ENCODE measurements at places on chromosomes 4 and X.

GRCh38 chrX:14027511-14028019, 2.1 kb downstream of the GEMIN8 start:
- peak; percentile 51 for DNase-seq

GRCh38 chr4:33831442-33832066, 2412.8 kb downstream of the ARAP2 start:
- DNase-seq, result no peak

DNA sequence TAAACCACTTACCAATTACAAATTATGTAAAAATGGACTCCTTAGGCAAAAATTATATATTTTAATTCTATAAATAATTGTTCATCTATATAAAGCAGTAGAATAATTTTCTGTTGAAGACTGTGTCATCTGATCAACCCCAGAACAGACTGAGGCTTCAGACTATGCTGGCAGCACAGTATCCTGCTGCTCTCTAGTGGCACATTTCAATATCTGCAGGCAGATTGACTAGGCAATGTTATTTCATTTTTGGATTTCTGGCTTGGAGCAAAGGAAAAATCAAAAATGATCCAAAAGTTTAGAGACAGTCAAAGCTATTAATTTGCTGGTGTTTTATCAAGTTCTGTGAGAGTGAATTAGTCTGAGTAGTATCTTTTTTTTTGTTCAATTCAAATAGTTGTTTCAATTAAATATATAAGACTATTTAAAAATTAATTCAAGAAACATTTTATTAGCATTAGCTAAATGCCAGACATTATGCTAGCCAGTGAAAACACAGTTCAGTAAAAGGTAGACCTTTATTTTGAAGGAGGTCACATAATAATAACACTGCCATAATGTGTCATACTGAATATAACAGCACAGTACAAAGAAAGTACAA, 21.3 kb upstream of the SULT1E1 start:
- peak; percentile 66 for DNase-seq

GRCh38 chr4:83821493-83821892, 285.6 kb downstream of the GPAT3 start:
- DNase-seq, result no peak

- DNase-seq, result no peak
Observed at GRCh38 chrX:29876733-29877132, 338.6 kb upstream of the MAGEB2 start.

DNA sequence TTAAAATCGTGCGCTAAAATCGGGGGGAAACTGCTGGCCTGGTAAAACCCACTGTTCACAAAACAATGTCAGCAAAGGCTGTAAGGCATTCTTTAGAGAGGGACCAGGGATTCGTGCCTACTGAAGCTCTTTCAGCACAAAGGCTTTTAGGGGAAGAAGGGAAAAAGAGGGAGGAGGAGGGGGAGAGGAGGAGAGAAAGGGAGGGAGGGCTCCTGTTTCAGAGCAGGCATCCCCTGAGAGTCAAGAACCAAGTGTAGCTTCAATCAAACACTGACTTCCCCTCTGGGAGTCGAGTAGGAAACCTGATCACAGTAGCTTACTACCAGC, 9.5 kb downstream of the BCOR start:
- DNase-seq, result no peak

DNA sequence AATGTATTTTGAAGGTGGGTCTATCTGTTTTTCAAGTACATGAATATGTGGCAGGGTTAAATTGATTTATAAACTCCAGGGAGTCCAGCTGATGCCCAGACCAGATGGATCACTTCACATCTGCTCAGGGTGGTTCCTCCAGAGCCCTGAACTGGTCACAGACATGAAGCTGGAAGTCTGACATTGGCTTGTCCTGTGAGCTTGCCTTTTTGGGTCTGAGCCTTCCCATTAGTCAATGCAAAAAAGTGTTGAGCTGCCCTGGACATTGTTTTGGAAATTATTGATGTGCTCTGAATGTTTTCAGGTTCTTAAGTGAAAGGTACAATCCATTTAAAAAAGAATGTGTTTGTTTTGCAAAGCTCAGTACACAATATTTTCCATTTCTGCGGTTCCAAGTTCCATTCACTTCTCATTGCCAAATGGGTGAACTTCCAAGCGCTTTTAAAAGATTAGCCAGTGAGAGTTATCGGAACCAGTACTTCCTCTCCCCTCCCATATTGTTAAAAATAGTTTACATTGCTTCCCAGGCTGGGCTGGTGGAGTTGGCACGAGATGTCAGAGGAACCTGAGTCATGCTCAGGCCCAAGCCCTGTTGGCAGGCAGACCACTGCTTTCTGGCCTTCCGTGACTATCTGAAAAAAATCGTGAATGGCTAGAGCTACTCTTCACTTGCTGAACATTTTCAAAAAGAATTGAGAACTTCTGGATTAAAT, 52.1 kb downstream of the PDGFRA start:
- peak; percentile 69 for DNase-seq

DNA sequence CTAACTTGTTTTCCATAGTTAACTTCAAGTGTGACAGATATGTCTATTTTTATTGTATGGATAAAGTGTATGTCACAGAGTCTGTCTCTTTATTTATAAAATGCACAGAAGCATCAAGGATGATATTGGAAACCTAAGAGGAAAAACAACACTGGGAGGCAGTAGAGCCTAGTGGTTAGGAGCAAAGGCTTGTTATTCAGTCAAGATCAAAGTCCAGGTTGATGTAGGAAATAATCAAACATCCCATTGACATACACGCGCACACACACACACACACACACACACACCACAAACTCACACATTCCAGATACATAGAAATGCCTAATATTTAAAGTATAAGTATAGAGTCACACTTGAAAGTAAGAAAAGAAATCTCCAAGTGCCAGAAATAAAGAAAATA, 206.8 kb downstream of the CHRDL1 start:
- no peak for DNase-seq
